ENCODE measurements at places on chromosomes 4 and X. TPM values are rescaled to one million over a fixed set of nuclear protein-coding genes. Genes with fewer than 3 reads are reported as not detected.

SEC31A gene
- 122 TPM for total RNA-seq

GPR50 gene
- total RNA-seq, result not detected

RBM47 gene
- 3.1 TPM for total RNA-seq

CENPI gene
- 24.6 TPM for total RNA-seq

NLRP2B gene
- total RNA-seq, result not detected

ANK2 gene
- total RNA-seq, result 1.8 TPM

MTMR8 gene
- total RNA-seq, result 3.5 TPM

ETDB gene
- not detected for total RNA-seq

SLC49A3 gene
- 2.1 TPM for total RNA-seq

AMBN gene
- not detected for total RNA-seq

DHX15 gene
- 169 TPM for total RNA-seq

CNGA1 gene
- total RNA-seq, result not detected

PAGE2 gene
- total RNA-seq, result not detected

TBC1D8B gene
- 1.4 TPM for total RNA-seq
